ENCODE measurements at places on chromosomes 4 and X.

DNA sequence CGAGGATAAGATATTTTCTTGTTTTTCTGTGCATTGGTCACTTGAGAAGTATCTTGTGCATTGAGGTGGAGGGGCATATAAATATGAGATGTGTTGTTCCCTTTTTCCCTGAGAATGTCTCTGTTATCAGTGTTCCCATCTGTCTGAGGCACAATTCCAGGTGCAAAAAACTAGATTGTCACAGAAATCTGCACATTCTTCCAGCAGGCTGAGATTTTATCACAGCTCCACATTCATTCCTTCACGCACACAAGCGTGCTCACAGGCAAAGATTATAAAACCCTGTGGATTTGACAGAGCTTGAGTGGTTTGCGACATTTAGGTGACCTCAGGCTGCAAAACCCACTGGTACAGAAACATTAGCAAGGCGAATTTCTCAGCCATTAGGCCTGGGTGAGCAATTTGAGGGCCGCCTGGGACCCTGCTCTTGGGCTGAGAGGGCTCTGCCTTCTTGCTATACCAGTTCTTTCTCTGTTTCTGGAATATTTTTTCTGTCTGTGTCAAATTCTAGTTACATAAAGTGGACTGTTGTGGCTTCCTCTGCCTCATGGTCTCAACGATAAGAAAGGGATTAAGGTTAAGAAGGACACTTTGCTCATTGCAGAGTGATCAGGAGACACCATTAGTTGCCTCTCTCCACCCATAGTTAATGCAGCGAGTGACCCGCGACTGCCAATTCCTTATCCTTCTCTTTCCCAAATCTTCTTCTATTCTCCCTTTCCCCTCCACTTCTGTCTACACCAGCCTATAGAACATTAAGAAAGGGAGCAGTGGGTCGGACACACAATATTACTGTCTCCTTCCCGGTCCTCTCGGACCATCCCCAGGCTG lies 86.7 kb upstream of the C1QTNF7 start:
- no peak for DNase-seq

- DNase-seq, result no peak
Measured at GRCh38 chrX:121322159-121322558, 274.7 kb downstream of the GLUD2 start.

DNA sequence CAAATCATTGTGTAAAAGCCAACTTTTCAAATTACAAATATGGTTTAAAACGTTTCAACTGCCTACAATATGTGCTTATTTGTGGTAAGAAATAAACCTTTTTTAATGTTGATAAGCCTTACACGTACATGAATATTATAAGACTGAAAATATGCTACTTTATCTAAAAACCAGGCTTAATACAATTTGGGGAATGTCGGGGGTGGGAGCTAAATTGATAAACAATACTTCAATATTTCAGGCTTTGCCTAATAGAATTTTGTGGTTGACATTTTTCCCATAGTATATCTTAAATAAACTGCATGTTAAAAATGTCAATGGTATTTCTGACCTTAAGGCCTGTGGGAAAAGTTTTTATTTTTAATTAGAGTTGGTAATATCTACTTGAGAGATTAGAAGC lies 69.8 kb upstream of the SLIT2 start:
- DNase-seq, result no peak

GRCh38 chr4:32562010-32562409 lies 1841.8 kb downstream of the PCDH7 start:
- DNase-seq, result no peak

DNA sequence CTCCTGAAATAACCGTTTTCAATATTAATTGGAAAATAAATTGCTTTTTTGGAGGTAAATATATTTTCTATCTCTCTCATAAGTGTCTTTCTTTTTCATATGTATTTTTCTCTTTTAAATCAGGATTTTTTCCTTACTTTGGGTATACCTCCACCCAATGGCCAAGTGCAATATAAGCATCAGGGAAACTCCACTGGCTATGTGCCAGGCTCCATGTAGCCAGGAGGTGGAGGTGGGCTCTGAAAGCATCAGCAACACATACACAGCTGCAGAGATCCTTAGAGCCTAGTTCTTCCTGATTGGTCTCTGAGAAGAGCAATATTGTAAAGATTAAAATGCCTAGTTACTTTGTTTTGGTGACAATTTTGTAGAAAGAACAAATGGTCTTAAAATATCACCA lies 3.4 kb downstream of the GABRA2 start:
- no peak for DNase-seq

DNA sequence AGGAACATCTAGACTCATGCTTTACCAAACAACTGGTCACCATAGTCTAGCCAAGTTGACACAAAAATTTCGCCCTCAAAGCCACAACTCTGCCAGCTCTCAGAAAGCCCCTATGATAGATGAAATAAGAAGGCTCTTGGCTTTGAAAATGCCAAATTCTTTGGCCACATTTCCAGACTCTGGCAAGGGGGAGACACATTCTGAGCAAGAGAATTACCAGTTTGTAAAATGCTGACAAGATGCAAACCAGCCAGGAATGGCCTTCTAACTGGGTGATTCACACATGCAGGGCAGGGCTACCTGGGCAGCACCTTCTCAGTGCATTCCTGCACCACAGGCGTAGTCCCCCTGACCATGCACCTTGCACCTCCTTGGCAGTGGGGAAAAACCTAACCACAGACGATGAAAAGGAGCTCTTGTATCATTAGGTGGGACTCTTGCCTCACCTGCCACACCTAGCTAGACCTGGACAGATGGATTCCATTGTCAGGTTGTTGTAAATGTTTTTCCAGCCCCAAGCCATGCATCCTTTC lies 77.4 kb upstream of the CPEB2 start:
- no peak for DNase-seq

DNA sequence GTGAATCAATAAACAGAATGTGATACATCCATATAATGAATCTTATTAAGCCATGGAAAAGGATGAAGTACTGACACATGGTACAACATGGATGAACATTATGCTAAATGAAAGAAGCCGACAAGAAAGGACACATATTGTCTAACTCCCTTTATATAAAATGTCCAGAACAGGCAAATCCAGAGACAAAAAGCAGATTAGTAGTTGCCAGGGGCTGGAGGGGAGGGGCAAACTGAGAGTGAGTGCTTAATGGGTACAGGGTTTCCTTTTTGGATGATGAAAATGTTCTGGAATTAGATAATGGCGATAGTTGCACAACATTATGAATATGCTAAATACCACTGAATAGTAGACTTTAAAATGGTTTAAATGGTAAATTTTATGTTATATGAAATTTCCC lies 17.4 kb downstream of the ADGRG4 start:
- DNase-seq, result no peak

- no peak for DNase-seq
Measured at GRCh38 chr4:176036585-176037205, 28.9 kb upstream of the WDR17 start.

DNA sequence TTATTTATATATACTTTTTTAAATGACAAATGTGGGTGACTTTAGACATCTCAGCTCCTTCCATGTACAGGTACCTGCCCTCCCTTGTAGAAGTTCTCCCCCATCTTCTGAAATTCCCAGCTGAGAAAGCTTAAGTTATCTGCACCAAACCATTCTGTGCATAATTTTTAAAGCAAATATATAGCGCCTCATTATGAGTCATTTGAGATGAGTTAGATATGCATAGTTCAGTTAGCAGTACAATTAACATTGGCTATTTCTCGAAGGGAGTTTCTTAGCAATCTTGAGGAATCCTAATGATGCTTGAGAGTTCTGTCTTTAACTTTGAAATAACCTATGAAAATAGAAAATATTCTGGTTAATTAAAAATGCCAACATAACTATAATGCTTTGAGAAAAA lies 19.4 kb upstream of the UFSP2 start:
- no peak for DNase-seq

GRCh38 chrX:20260885-20261284 lies 5.8 kb downstream of the RPS6KA3 start:
- DNase-seq, result no peak

DNA sequence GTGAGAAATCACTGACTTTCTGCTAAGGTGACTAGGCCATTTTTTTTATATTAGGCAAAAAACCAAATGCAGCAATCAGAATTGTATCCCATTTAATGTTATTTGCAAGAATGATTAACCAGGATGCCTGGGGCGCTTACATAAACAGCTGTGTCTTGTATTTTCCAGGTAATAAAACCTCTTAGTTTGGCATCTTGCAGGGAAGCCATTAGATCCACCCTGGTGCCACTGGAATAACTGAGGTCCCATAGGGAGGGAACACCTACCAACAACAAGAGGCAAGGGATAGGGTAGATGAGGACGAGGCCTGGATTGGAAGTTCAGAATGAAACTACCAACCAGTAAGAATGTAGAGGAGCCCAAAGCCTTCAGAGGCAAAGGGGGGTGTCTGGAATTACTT lies 288.3 kb downstream of the ARHGAP24 start:
- no peak for DNase-seq

DNA sequence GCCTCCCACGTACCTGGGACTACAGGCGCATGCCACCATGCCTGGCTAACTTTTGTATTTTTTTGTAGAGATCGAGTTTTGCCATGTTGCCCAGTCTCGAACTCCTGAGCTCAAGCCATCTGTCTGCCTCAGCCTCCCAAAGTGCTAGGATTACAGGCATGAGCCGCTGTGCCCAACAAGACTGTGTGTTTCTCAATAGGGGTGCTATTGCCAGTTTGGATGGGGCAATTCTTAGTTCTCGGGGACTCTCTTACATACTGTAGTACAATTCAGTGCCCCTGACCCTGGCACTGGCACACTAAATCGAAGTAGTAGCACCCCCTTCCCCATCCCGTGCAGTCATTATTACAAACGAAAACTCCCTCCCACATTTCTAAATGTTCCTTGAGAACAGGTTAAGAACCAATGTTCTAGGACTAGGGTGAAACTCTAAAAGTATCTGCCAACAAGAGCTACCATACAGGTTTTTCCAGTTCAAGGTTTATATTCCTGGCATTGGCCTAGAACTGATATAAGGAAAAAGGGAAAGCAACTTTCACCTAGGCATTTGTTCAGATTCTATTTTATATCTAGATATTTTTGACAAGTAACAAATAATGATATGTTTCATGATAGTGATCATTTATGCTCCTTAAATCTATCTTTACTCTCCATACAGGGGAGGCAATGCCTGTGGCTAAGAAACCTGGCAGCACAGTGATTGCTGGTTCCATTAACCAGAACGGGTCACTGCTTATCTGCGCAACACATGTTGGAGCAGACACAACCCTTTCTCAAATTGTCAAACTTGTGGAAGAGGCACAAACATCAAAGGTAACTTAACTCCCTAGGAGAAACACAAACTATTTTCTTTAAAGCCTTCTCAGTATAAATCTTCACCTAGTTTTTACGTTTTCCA lies 50.4 kb upstream of the PGAM4 start:
- no peak for DNase-seq

- DNase-seq, result no peak
Measured at GRCh38 chr4:3262208-3263052, 13.5 kb downstream of the MSANTD1 start.

GRCh38 chr4:165707128-165707527 lies 165.9 kb upstream of the TLL1 start:
- DNase-seq, result no peak

DNA sequence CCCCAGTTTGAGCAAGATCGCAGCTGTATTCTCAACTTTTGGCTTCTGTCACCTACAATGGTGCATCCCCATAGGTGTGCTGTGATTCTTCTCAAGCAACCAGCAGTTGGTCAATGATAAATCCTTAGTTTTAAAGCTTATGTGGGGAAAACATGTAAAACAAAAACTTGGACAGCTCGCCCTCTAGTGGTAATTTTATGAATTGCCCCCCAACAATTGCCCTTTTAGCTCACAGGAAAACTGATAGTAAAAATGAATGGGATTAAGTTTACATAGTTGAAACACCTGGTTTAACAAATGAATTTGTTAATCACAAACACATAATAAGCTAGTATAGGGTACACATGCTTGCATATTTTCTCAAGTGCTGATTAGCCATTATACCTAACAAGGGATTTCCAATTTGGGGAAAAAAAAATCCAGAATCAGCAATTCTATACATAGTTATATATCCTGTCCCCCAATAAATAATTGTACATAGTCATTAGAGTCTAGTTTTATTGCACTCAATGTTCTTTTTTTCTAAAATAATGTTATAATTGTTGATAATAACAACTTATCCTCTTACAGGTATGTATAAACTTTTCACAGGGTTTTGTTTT lies 30.1 kb downstream of the TEX13A start:
- no peak for DNase-seq

GRCh38 chrX:47817421-47817820 lies 19.3 kb upstream of the ZNF81 start:
- DNase-seq, result no peak

DNA sequence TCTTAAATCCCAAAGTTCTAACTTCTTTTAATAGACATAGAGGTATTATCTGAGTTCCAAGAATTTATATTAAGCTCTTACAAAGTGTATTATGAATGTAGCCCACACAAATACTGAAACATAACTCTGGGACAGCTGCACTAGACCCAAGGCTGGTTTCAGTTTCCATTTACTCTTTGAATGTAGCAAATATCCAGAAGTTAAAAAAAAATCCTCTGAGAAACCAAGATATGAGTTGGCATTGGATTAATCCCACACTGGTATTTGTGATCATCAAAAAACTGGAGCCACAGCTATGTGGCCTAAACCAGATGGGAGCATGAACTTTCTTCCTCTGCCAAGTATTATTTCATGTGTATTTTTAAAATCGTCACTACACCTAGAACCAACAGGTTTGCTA lies 23.6 kb upstream of the SMPX start:
- DNase-seq, result no peak

GRCh38 chr4:124455671-124456070 lies 256.9 kb downstream of the ANKRD50 start:
- no peak for DNase-seq

DNA sequence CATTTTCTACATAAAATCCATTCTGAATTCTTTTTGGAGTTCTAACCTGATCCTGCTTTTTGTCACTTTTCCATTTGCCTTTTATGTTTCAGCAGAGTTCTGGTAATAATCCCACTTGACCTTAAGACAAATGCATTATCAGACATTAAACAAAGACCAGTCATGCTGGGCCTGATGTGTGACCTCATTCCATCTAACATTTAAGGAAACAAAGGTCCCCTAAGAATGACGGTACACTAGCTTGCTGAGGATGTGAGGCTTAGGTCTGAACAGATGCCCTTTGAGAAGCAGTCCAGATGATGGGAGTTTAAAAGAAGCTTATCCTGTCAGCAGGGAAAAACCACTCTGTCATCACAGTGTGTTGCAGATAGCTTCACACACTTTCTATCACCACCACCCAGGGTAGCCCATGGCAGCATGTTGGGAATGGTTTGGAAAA lies 38.1 kb upstream of the PDE5A start:
- DNase-seq, result no peak

GRCh38 chrX:68196939-68197791 lies 236.1 kb downstream of the OPHN1 start:
- DNase-seq, result peak; percentile 37

DNA sequence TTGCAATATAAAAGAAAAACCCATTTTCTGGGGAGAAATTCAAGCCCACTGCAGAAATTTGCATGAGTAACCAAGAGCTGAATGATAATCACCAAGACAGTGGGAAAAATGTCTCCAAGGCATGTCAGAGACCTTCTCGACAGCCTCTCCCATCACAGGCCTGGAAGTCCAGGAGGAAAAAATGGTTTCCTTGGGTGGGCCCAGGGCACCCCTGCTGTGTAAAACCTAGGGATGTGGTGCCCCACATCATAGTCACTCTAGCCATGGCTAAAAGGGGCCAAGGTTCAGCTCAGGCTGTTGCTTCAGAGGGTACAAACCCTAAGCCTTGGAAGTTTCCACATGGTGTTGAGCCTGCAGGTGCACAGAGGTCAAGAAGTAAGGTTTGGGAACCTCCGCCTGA lies 108.4 kb downstream of the FAT4 start:
- no peak for DNase-seq
